ENCODE measurements at places on chromosomes 1 and 21. TPM values are rescaled to one million over a fixed set of nuclear protein-coding genes. Genes with fewer than 3 reads are reported as not detected.
A peak's percentile ranks its signal among the peaks of the same experiment; 100 is the strongest.

- DNase-seq, result no peak
Measured at GRCh38 chr1:10237157-10237539, 26.8 kb downstream of the KIF1B start.

- DNase-seq, result no peak
Measured at GRCh38 chr1:116971965-116972673, 29.4 kb upstream of the CD101 start.

ESRRG gene
- total RNA-seq, result not detected

DNA sequence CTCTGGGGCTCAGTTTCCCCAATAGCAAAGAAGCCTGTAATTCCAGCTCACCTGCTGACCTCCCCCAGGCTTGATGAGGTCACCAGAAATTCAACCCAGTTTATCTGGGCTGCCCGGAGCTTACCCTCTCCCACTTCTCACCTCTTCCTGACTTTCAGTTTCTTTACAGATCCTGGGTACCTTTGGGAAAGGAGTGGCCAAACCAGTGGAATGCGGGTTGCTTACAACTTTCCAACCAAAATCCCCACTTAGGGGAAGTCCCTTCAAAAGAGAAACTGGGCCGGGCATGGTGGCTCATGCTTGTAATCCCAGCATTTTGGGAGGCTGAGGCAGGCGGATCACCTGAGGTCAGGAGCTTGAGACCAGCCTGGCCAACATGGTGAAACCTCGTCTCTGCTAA, 5.9 kb upstream of the MARCKSL1 start:
- DNase-seq, result no peak

DNA sequence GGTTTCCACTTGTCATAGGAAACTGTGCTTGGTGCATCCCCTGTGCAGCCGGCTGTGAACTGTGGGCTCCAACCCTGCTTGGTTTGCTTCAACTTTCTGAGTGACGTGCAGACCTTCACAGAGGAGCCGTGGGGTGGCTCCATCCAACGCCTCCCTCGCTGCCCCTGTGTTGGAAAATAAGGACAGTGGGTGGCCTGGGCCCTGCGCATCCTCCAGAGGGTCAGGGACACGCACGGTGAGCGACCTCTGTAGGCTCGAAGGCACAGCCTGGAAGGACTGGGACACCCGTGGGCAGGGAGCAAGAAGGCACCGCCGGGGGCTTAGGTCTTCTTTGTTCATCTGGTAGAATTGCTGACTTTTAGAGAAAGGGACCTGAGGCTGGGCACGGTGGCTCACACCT, 6.5 kb upstream of the FAAP20 start:
- no peak for DNase-seq

DNA sequence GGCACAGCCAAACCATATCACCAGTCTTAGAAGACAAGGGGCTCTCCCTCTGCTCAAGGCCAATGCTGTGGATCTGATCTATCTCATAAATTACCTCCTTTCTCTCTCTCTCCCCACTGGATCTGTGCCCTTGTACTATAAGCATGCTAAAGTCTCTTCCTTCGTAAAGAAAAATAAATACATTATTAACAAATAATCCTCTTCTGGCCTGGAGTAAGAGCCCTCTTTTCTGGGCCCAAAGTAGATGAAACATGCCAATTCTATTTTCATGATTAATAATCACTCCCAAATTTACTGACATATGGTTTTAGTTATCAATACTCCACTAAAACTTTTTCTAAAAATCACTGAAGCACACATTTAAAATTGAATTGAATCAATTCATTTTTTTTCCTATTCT, 889.7 kb downstream of the ADGRL2 start:
- DNase-seq, result no peak

DNA sequence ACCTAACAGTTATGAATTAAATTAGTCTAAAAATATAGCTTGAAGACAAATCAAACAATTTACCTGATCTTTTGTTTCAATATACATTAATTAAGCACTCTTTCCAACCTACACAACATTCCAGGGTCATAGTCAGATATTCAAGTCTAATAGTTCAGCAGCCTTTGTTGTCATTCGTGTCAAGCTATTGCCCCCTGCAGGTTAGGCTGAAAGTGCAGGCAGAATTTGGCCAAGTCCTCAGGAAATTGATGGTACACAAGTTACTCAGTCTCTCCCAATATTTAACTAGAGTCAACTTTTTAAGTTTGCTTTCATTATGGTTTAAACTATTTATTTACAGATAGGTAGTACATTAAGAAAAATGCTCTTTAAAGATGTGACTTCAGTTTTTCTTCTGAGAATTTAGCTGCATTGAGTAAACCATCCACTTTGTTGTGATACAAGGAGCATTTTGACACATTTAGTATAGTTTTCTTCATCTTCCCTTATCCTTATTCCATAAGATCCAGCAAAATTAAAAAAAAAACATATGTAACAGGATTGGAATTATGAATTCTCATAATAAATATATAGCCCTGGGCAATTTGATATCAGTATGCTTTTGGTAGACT, 130.3 kb upstream of the DPYD start:
- DNase-seq, result peak; percentile 51

DNA sequence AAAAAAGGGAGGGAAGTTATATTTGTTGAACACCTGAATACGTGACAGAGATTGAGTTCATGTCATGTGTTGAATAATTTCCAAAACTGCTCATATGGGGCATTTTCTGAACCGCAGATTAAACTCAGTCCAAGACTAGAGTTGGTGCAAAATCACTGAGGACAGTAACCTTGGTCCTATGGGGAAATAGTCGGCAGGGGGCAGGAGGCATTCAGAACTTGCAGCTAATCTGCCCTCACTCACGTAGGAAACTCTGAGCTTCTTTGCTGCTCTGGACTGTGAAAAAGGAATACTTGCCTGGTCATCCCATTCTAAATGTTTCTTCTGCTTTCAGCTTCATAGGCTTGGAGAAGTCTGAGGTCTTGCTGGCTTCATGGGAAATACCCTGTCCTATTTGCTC, 228.3 kb upstream of the ZP4 start:
- no peak for DNase-seq

DNA sequence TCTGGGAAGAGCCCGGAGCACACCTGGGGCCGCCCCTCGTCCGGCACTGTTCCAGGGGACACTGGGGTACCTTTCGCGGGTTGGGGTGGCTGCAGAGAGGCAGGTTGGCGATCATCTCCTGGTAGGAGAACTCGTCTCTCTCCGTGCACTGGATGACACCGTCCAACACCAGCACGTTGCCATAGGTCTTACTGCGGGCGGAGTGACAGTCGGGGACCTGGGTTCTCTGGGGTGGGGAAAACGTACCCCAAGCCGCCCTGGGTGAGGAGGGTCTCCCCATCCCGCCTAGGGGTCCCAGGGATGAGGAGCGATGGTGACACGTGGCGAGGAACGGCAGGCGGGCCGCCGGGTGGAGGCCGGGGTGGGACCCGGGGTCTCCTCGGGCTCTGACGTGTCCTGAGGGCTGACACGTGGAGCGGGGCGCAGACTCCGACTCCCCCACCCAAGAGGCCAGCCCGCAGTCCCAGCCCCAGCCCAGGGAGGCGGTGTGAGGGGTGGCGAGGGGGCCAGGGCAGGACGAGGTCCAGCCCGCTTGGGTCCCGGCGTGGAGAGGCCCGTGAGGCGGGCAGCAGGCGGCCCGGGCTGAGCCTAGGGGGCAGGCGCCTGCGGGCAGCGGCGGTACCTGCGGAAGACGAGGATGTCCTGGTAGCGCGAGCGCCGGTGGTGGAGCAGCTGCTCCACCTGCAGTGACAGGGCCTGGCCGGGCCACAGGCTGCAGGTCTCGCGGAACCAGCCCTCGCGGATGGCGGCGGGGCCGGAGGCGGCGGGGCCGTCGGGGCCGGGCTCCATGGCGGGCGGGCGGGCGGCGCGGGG, 457 bp downstream of the SRM start:
- DNase-seq, result no peak

DNA sequence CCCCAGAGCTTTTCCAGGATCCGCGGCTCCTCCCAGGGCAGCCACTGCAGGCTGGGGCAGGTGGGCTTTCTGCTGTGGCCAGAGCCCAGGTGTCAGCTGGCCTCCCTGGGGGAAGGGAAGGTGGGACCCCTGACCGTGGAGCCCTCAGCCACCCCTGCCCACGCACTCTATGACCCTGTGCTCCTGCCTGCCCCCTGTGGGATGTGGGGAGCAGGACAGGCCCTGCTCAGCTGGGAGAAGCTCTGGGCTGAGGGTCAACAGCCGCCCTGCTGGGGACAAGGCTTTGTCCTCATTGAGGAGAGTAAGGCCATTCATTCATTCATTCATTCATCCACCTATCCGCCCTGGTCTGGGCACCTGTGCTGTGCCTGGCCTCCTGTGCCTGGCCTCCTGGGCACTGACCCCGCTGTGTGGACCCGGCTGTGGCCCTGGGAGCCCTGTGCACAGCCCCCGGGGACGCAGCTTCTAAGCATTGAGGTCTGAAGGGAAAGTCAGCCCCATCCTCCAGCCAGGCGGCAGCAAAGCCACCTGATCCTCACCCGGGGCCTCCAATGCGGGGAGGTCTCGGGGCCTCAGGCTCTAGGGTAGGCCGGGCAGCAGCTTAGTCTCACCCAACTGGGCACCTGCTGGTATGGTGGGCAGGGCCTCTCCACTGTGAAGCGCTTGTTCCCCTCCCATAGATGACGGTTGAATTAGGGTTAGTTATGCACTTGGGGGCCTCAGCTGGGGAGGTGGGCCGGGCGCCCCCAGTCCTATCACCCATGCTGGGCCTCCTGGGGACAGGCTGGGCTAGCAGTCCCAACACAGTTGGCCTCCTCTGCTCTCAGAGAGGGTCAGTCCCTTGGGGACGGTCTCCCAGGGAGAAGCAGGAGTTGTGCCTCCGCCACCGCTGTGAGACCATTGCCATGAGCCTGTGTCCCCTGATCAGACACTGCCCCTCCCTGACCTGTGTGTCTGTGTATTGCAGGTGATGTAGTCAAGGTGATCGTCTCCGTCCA, 6.0 kb downstream of the TNFRSF14 start:
- no peak for DNase-seq

DNA sequence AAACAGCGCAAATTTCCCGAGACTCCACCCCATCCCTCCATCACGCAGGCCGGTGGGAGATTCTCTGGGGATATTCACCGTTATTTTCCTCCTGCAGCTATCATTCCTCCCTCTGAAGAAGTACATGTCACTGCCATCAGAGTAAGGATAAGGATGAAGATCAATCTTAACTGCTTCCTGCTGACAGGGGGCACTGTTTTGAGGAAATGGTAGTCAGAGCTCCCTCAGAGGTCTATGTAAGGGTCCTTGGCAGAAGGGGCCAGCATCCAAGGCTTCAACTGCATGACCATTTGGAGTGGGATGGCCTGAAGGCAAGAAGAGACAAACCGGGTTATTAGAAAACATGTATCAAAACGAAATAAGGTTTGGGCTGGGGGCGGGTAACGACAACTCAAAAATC, 111.5 kb downstream of the KCNK1 start:
- DNase-seq, result no peak

DNA sequence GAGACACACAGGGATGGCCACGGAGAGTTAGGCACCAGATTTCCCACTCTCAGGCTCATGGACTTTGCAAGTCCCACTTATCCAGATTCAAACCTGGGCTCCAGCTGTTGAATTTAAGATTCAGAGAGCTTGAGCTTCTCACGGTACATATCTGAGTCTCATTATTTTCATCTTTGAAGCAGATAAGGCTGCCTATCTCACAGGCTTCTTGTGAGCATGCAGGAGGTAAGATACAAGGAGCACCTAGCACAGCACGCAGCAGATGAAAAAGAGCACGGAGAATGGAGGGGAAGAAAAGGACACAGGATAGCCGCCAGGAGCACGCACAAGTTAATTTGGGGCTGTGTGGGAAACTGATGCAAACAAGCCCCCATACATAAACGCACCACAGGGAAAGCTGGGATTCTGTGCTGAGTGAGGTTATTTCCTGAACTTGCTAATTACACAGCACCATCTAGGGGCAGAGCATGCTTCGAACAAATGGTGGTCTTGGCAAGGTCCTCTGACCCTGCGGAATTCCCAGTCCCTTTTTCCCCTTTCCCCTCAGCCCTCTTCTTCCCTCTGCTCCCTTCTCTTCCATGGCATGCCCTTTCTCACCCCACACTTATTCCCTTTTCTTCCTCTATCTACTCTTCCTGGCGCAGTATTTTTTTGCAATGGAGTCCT, 134.7 kb upstream of the VANGL1 start:
- DNase-seq, result peak; percentile 29

- no peak for DNase-seq
Measured at GRCh38 chr1:41792485-41792770, 126.3 kb downstream of the HIVEP3 start.

- no peak for DNase-seq
Measured at GRCh38 chr1:92366040-92366395, 67.2 kb downstream of the RPAP2 start.

DNA sequence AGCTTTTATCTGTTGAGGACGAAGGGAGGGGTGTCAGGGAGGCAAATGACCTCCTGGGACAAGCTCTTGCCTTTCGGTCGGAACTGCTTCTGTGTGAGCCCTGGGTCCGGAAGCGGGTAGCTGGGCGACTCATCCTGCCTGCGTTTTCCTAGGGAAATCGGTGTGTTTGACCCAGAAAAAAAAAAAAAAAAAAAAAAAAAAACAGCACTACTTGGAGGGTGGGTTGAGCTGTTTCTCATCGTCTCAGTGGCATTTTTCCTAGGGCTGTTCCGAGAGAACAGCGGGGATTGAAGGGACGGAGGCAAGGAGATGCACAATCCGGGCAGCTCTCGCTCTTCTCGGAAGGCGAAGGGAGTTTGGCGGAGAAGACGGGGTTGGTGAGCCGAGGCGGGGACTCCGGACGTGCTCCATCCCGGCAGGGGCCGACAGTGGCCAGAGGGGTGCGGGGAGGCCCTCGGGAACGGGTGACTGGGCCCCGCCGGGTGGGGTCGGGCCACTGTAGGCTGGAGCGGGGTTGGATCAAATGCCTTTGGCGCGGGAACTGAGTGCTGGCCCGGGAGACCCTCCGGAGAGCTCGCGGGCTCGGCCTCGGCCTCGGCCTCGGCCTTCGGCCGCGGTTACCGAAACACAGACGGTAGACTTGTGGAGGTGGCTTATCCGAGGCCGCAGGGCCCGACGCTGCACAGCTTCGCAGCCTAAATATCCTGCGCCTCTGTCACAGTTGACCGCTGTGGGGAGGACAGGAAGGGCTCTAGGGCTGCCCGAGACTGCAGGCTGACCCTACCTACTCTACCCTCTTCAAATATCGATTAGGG, 2.4 kb upstream of the BARHL2 start:
- no peak for DNase-seq

HSD3B2 gene
- total RNA-seq, result 1.4 TPM

CFAP126 gene
- total RNA-seq, result not detected

Data from HCT116 (cell line).